ENCODE measurements at places on chromosomes 3 and 15.
A peak's percentile ranks its signal among the peaks of the same experiment; 100 is the strongest.

DNA sequence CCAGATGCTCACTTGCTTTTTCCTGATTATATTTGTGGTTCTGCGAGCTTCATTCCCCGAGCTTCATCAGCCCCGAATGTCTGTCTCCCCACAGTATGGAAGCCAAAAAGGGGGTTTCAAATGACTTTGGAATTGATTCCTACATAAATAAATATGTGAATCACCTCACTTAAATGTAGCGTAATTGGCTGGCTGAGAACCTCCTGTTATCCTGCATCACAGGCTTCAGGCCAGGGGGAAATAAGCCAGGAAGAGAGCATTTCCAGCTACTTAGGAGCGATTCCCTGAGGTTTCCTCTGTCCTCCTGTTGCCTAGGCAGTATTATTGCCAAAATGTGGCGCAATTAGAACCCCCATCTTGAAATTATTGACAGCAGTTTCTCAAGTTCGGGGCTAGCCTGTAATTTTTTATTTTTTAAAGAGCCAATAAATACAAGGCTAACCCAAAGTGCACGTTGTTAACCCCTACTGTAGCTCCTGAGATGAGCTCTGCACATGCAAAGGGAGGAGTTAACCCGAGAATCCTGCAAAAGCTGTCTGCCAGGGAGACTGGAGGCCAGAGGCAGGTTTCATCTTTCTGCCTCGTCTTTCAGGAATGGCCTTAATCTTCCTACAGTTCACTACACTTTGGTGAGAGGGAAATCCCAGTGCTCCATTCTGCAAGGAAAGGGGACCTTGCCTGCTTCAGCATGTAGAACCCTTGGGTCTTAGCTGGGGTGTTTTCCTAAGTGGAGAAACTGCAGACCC is 148.2 kb downstream of the ADAMTS9 start:
- no peak for DNase-seq

- DNase-seq = no peak
Observed at GRCh38 chr3:94822298-94822697, 759.4 kb downstream of the NSUN3 start.

GRCh38 chr3:118932822-118933558 is 101.7 kb downstream of the IGSF11 start:
- DNase-seq = no peak

- DNase-seq = peak; percentile 39
Observed at GRCh38 chr3:136818769-136819391, at the start of gene SLC35G2. SLC35G2 (plus strand) TSS chr3:136819126; CDS start chr3:136854461, 35,335 bp downstream.

DNA sequence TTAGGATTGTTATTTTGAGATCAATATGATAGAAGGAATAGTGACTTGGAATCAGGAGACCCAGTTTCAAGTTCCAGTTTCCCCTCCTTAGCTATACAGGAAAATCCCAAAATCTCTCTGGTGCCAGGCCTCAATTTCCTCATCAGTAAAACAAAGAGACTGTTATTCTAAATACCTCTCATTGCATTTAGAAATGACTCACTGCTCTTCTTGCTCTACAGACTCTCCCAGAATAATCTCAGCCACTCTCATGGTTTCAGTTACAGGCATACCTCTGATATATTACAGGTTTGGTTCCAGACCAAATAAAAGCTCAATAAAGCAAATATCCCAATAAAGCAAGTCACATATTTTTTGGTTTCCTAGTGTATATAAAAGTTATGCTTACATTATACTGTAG is 28.3 kb downstream of the IMPG2 start:
- DNase-seq = no peak

DNA sequence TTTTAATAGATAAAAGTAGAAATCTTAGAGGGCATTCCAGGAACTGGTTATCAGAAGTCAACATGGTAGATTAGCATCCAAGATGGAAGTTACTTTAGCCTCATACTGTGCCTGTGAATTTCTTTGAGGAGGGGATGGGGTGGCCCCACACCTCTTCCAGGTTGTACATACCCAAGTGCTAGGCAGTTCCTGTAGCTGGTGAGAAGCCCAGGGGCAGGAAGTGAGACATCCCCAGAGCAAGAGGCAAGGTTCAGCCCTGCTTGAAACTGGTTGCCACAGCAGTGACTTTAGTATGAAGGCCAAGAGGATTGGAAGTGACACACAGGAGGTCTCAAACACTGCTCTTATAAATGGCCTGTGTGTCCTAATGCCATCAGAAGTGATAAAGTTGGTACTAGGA is 11.9 kb downstream of the GTPBP8 start:
- peak; percentile 74 for DNase-seq
